Fibroblast of skin of left quadriceps (primary cell): ENCODE measurements at places on chromosomes 6 and 20.

DNA sequence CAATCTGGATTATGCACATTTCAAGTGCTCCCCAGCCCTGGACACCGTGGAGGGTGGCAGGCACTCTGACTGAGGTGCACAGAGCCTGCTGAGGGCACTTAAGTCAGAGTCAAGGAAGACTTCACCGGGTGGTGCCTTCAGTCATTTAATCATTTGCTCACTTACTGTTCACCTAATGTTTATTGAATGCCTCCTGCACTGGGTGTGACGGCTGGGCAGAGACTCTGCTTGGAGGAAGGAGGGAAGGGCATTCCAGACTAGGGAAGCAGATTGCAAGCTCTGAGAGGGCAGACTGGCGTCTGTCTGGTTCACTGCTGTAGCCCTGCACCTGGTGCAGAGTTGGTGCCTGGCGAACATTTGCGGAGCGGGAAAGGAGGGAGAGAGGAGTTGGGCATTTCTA lies 54.2 kb upstream of the FAM83D start:
- DNase-seq = no peak

- no peak for DNase-seq
These were observed 1169.2 kb downstream of the GRIK2 start for GRCh38 chr6:102562713-102563112.

GRCh38 chr20:51026269-51026668 lies 3.4 kb upstream of the KCNG1 start:
- no peak for DNase-seq

DNA sequence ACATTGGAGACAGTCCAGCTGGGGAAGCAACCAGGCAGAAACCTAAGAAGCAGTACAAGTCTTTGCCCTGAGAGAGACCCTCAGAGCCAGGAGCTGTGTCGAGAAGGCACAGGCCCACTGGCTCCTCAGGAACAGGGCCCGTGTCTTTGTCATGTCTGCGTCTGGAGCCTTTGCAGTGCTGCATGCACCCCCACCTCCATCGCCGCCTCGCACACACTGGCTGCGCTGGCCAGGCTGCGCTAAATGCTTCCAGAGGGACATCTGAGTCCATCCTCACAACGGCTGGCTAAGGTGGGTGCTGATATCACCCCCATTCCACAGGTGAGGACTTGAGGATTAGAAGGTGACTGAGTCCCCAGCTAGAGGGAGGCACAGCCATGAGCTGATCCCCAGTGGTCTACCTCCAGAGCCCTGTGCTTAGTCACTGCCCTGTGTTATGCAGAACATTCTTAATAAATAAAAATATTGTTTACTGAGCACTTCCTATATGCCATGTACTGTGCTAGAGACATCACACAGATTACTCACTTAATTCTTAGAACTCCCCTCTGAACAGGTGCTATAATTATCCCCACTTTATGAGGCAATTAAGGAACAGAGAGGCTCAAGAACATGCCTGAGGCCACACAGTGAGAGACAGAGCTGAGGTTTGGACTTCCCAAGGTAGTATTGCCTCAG lies 27.6 kb downstream of the GABRR2 start:
- DNase-seq = no peak

GRCh38 chr6:170245475-170245992 lies 45.3 kb downstream of the DLL1 start:
- DNase-seq = no peak

- DNase-seq = peak; percentile 93
These were observed 277.0 kb downstream of the CDKAL1 start for GRCh38 chr6:20811109-20811761.

- DNase-seq = no peak
These were observed 8.3 kb upstream of the TIAM2 start for GRCh38 chr6:154986787-154987235.

DNA sequence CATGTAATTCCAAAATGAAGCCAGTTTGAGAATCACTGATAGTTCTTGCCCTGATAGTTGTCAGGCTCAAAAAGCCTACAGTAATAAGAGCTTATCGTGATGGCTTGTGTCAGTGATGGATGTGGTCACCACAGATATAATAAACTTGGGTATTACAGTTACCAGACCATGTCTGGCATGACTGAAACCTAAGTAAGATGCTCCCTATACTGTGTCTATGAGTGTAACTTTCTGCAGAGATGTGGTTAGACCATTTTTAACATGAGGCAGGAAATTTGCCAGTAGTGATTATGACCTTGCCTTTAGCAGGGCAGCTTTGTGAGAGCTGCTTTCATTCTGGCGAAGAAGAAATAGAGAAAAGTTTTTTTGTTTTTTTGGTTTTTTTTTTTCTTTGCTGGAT lies 90.2 kb downstream of the ANKS1A start:
- DNase-seq = no peak

DNA sequence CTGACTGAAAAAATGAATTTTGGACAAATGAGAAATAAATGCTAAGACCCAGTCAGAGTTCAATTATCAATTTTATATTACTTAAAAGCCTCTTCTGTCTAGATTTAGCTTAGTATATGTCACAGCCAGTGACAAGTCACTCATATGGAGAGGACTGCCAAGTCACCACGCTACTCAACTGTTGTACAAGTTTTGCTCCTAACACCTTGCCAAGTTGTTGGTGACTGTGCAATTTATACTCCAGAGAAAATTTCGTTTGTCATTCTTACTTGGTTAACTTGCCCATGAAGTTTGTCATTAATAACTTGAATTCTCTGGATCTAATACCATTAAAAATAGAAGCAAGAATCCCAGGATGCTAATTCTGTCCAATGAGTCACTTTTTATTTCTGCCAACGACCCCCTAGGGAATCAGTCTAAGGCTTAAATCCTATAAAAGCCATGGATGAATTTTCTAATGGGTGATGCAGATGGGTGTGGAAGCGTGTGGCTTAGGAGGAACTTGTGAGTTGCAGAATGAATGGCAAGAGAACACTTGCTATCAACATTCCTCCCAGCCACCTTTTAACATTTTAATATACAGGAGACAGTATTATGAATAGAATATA lies 30.4 kb upstream of the FBXO30 start:
- DNase-seq = no peak

- no peak for DNase-seq
These were observed 31.8 kb upstream of the ZNF133 start for GRCh38 chr20:18256440-18257090.

DNA sequence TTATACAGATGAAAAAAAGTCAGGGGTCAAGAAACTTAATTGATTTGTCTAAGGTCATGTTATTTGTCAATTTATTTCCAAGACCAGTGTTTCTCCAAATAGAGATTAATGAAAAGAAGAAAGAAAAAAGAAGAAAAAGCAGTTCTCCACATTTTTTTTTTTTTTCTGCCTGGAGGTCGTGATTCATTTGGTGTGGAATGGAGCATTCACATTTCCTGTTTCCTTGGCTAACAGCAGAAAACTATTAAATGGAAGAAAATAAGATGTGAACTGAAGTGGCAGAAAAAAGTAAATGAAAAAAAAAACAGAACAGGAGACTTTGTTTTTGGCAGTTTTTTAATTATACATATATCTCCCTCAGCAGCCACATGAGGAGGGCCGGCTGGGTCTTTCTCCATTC lies 470.8 kb upstream of the ZNF337 start:
- DNase-seq = peak; percentile 17

DNA sequence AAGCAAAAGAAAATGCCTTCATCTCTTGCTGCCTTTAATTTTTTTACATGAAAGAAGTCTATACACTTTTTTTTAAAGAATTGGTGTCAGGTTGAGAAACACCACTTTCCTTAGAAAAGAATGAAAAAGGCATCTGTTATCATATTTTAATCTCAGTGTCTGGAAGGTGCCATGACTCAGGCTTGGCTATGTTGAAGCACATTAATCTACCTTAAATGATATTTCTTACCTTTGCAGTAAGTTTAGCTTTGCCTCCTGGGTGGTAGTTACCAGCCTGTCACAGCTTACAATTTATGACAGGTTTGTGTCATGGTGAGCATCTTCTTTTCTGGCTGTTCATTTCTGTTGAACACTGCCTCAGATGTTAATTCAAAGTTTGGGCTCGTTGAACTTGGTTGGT lies 95.3 kb downstream of the RTN4IP1 start:
- DNase-seq = no peak

DNA sequence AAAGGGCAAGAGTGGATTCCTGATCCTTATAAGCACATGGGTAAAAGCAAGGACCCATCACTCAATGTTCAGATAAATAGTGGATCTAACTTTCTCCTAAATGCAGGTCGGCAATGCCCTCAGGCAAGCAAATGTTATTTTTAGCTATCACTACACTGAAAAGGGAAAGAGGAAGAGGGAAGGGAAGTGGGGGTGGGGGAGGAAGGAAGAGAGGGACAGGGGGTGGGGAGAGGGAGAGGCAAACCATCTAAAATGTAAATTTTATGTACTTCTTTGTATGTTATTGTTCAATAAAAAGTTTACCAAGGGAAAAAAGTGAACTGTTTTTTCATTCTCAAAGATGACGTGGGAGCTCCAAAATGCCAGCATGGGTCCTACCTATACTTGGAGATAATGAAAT lies 44.2 kb downstream of the CHD6 start:
- no peak for DNase-seq

- DNase-seq = no peak
These were observed 334.1 kb downstream of the BCKDHB start for GRCh38 chr6:80440496-80441115.

GRCh38 chr6:40512340-40512739 lies 74.8 kb downstream of the LRFN2 start:
- DNase-seq = no peak

GRCh38 chr6:30979141-30979540 lies 4.4 kb upstream of the MUC21 start:
- peak; percentile 9 for DNase-seq

- no peak for DNase-seq
These were observed 6.9 kb upstream of the CTNNBL1 start for GRCh38 chr20:37686762-37687477.

GRCh38 chr6:11386323-11386722 lies 151.2 kb upstream of the TMEM170B start:
- no peak for DNase-seq

DNA sequence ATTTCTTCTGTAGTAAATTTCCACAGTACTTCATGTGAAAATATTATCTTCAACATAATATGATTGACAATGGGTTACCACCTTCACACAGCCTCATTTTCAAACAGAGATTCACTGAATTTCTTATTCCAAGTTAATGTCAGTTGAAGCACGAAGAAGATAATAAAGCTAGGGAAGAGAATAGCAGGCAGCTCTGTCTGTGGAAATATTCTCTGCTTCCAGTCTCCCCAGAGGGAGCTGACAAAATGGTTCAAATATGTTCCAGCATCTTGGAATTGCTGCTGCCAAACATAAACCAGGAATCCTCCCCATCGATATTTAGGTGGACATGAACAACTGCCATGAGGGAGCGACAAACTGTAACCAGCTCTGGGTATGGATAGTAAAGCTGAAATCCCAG lies 224.8 kb downstream of the GJA1 start:
- no peak for DNase-seq

DNA sequence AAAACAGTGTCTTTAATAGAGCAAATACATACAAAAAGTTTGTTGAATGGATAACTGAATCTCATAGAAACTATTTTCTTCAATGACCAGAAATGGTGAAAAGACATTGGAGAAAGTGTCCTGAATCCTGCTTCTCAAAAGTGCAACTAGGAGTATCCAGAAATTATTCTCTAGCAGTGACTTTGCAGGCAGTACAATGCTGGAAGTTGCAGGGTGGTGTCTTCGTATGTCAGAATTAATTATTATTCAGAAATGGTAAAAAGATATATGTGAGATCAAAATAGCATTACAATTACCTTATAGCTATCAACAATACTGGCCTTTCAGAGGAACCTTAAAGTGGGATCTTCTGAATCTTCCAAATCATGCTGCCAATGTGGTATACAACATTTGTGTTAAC lies 10.0 kb downstream of the FRK start:
- no peak for DNase-seq

DNA sequence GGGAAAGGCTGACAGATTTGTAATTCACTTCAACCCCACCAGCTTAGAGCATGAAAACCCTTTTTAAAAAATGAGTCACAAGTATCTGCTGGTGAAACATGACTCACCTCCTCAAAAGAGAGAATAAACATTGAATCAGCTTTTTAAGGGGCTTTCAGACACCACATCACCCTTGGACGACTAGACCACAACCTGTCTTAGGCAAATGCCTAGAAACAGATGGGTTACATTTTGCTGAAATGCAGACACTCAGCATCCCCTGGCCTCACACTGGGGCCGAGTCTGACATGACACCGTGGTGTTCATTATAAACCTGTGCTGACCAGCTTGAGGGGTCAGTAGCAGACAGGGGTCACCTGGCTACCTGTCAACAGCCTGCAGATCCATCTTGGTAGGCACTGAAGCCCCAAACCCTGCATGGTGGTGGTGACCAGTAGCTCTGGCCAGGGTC lies 175.3 kb upstream of the CST7 start:
- DNase-seq = peak; percentile 86

GRCh38 chr6:126716826-126717509 lies 377.1 kb downstream of the CENPW start:
- DNase-seq = no peak

- no peak for DNase-seq
These were observed 65.1 kb upstream of the PLEKHG1 start for GRCh38 chr6:150534553-150534952.

DNA sequence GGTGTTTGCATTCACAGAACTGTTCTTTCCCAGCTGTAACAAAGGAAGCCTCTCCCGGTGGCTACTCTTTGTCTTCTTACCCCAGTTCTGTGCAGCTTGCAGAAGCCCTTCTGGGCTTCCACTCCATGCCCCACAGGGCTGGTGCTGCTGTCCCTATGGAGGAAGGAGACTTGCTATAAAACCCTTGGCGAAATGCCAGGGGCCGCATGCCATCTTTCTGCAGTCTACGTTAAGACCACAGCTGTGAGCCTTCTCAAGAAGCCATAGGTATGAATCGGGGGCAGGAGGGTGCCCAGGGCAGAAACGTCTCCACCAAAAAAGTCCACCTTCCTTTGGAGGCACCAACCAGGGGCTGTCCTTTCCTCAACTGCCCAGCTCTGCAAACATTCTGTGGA lies 60.7 kb downstream of the PRND start:
- DNase-seq = no peak

GRCh38 chr20:49612127-49612738 lies 44.3 kb upstream of the PTGIS start:
- no peak for DNase-seq

- no peak for DNase-seq
These were observed 10.3 kb upstream of the MYB start for GRCh38 chr6:135170849-135171248.

GRCh38 chr20:56843386-56843785 lies 214.3 kb downstream of the TFAP2C start:
- no peak for DNase-seq

DNA sequence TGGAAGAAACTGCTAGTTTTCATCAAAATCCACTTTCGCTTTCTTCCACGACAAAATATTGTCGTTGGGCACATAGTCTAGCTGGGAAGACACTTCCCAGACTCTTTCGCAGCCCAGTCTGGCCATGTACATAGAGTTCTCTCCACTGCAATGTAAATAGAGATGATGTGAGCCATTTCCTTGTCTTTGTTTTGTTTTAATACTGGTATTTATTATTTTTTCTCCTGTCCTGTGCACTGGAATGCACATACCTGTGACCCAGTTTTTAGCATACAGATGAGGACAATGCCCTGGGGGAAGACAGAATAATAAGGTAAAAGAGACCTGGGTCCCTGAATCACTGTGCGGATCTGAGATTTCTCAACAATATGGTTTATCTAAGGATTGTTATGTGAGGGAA lies 149.5 kb upstream of the BMP5 start:
- no peak for DNase-seq
